ENCODE measurements at places on chromosomes 2 and 18.
A peak's percentile ranks its signal among the peaks of the same experiment; 100 is the strongest.

DNA sequence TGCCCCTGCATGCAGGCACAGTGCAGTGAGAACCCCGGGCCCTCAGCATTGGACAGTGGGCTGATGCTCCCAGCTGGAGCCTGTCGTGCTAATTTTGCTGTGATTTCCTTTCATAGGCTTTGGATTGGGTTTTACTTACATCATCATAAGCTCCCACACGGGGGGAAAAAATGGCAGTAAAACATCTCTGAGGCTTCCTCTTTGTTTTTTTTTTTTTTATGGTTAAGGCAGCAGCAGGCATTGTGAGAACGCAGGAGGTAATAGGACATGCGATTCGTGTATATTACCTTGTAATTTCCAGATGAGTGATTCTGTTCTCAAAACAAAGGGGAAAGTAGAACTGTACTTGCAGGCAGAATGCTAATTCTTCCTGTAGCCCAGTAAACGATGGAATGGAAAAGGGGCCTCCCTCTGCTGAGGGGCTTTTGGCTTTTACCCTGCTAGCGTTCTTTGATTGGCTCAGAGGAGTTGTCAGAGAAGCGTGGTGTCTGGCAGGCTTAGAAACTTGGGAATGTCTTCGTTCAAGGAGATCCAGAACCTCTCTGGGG, 89.7 kb downstream of the NPAS2 start:
- DNase-seq = no peak

DNA sequence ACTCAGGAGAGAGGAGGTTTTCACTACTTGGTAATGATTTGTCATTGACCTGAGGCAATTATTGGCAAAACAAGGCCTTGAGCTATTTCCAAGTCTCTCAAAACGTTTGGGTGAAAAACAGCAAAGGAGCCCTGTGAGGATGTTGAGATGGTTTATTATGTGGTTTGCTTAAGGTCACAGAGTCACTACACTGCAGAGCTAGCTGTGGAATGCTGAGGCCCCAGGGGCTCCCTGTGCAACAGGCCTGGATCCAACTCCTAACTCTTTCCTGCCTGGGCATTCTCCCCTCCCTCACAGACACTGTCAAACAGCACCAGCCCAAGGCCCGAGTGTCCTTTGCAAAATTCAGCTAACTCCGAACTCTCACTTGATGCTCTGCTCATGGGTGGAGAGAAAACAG, 754.6 kb upstream of the SOX11 start:
- DNase-seq = peak; percentile 47

DNA sequence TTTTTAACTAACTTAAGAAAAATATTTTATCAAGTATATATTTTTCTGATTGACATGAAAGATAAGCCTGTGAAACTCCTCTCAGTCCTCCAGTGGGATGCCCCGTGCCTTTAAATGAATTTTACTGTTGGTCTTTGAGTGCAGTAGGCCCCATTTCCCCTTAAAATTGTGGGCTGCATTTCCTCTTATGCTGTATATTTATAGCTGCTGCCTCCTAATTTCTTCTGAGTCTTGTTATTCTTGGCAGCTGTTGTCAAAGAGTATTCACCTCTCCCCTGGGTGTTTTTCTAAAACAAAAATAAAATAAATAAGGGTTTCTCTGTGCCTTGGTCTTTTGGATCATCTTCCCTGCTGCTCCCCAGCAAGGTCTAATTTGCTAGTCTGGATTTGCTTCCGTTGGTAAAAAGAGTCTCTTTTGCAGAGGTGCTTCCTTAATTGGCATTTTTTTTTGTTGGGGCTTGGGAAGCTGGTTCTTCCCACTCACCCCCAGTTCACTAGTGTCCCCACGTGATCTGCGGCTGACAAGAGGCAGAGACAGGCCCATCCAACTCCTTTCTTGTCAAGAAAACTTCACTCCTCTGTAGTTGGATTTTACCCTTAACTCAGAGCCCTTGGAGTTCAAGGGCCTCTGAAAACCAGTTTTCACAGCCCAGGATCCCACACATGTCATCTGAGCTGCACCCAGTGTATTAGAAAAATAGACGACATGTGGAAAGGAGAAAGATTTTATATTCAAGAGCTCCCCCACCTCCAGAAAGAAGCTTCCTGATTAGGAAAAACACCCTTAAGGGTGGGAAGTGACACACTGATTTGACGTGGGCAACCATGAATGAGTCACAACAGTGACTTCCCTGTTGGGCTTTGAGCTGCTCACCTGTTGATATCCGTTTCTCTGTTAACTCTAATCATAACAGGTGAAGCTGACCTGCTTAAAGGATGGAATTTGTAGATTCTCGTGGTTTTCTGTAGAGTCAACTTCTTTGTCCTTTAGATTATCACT, 431.5 kb downstream of the DCDC2C start:
- no peak for DNase-seq

DNA sequence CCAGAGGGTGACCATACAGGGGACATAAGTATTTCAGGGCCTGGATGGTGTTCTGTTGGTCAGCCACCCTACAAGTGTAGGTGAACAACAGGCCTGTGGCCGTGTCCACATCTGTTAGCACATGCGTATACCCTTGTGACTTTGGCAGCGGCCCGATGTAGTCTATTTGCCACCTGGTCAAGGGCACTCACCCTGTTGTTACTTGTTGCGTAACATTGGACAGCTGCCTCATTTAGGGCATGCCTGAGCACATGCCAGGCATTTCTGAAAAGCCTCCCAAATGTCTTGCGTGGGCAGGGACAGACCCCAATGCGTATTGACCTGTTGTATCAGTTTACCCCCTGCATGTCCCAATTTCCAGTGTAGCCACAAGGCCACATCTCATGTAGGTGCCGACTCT, 235.0 kb downstream of the MBD5 start:
- no peak for DNase-seq

DNA sequence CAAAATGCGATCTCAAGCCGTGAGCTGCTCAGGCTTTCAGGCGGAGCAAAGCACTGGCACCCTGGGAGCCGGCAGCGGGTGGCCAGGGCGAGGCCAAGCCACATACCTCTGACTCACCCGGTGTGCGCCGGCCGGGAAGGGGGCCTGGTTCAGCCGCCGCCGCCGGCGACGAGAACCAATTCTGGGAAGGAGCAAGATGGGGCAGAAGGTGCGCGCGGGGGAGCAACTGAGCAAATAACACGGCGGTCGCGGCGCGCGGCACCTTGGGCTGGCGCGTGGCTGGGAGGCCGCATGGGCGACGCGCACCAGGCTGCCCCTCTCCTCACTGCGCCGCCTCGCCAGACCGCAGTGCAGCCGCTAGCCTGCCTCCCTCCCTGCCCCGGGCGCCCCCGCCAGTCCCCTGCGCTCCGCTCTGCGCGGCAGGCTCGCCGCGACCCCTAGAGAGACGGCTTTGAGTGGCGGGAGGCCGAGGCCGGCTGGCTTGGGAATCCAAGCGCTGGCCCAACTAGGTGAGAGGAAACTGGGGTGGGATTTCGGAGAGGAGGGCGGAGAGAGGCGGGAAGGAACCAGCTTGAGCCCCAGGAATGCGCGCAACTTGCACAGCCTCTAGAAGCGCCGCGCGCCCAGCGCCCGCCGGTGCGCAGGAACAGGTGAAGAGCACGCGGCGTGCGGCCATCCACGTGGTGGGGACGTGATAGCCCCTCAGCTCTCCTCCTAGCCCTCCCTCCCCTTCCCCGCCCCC, 3.2 kb downstream of the NRP2 start:
- no peak for DNase-seq

- no peak for DNase-seq
Observed at GRCh38 chr2:239894276-239894675, 130.9 kb downstream of the NDUFA10 start.

DNA sequence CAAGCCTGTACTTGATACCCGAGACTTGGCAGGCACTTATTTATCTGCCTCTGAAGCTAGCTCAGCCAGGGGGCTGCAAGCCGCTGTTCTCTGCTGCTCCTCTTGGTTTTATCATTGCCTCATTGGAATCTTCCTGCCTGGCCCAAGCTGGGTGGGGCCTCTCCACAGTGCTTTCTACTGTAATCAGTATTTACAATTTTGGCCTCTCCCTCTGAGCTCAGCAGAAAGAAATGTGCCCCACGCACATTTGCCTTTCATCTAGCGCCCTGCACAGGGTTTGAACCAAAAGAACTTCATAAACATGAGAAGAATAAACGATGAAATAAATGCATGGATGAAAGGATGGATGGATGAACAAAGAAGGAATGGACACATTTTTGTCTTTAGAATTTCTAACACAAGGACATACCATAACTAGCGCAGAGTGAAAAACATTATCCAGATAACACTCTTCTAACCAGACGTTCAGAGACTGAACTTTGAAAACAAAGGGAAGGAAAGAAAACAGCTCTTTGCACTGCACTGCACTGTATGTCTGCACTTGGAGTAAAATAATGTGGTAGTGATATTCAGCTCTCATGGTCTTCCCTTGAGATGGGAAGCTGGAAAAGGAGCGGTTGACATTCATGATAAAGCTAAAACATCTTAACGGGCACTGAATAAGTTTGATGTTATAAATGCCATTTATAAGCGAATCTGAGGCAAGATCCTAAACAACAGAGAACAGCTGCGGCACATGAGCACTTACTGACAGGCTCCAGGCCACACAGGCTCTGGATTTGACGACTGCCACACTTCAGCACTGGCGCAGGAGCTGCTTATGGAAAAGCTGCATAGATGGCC, 86.8 kb upstream of the SP3 start:
- no peak for DNase-seq

- DNase-seq = no peak
Observed at GRCh38 chr2:15507061-15507460, 54.1 kb downstream of the NBAS start.

DNA sequence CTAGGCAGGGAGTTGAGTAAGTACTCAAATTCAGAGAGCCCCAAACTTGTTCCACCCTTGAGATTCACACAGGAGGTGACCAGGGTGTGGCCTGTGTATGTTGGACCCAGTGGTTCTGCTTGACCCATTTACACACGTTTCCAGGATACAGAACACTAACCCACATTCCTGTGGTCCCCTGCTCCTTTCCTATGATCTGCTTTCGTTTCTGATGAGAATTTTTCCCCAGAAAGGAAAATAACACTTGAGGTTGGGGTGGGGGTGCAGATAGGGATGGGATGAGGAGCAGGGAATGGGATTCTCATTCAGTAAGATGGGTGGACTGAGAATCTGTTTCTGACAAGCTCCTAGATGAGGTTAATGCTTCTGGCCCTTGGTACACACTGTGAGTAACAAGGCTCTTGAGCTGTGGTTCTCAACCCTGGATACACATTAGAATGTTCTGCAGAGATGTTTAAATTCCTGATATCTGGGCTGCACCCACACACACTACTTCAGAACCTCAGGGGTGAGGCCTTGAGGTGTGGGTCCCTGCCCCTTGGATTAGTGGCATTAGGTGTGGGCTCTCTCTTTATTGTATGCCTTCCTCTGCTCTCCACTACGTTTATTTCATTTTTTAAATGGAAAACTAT, 58.4 kb downstream of the TPGS2 start:
- no peak for DNase-seq
